ENCODE measurements at places on chromosomes 2 and 18.

DNA sequence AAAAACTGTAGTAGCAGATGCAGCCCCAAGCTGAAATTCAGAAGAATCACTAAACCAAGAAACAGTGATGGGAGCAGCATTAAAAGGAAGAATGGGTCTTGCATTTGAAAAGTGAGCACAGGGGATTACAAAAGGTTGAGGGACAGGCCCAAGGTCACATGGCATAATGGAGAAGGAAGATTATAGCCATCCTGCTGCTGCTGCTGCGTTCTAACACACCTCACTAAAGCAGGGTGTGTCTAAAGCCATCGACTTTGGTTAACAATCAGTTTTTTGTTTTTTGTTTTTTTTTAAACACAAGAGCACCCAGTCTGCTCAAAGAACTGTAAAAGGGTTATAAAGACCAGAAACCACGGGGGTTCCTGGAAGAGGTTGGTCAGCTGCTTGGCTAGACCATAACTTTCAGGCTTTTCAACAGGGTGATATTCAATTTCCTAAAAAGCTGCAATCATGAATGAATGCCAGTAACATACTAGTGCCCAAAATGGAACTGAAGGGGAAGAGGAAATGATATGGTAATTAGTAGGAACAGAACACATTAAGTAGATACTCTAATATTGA lies 102.6 kb downstream of the MYO5B start:
- DNase-seq = no peak

DNA sequence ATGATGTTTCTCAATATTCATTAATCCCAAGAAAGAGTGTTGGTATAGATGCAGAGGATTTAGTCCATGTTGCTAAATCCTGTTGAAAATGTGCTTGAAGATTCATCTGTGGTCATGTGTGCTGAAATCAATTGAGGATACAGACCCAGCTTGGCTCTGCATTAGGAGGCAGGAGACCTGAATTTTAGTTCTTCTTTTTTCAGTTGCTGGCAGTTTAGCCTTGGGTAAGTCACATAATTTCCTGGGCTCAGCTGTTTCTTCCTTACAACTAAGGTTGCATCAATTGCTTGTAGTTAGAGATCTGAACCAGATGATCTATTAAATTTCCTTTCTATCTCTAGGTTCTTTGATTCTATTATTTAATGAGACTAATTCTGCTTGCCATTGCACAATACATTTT lies 54.4 kb downstream of the SETBP1 start:
- DNase-seq = no peak

- no peak for DNase-seq
These were observed 8.7 kb downstream of the CYRIA start for GRCh38 chr2:16656784-16657391.

DNA sequence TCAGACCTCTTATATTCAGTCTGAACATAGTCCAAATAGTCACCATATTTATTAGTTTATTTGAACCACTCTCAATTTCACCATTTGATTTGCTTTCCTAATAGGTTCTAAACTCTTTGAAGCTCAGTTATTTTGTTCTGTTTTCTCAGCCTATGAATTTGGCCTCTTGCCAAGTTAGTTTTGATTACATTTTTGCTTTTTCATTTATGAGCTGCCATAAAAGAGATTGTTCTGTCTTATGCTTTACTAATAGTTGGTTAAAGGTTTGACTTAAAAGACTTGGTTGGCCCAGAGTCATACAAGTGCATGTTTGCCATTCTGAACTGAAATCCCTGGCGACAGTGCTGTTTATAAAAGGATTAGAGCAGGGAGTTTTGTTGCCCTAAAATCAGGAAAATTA lies 85.9 kb upstream of the RANBP2 start:
- no peak for DNase-seq

DNA sequence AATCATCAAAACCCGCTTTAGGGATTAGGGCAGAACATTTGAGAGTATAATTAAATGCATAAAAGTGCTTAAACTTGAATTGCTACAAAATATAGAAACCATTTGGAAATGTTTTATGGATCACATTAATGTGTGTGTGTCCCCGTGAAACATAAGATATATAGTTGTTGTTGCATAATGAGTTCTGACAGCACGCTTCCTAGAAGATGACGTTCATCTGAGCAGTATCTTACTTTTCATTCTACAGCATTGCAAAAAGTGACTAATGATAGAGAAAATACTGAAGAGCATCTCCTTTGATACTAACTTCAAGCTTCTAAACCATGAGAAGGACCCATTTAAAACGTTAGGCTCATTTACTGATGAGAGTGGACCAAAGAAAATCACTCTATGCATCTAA lies 63.7 kb downstream of the SLC8A1 start:
- DNase-seq = no peak

GRCh38 chr2:134392442-134393074 lies 138.7 kb downstream of the MGAT5 start:
- no peak for DNase-seq

All from naive thymus-derived CD8-positive, alpha-beta T cell (primary cell).